DMS153 (cell line): ENCODE measurements at places on chromosomes 12 and 14.

GRCh38 chr14:57769863-57770523, 95.9 kb downstream of the SLC35F4 start:
- DNase-seq: no peak

DNA sequence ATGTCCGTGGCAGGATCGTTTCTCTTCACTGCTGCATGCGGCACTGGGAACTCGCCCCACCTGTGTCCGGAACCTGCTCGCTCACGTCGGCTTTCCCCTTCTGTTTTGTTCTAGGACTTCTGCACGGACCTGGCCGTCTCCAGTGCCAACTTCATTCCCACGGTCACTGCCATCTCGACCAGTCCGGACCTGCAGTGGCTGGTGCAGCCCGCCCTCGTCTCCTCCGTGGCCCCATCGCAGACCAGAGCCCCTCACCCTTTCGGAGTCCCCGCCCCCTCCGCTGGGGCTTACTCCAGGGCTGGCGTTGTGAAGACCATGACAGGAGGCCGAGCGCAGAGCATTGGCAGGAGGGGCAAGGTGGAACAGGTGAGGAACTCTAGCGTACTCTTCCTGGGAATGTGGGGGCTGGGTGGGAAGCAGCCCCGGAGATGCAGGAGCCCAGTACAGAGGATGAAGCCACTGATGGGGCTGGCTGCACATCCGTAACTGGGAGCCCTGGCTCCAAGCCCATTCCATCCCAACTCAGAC, 1.2 kb downstream of the FOS start:
- no peak for DNase-seq

GRCh38 chr14:53032838-53033390, 82.1 kb upstream of the FERMT2 start:
- DNase-seq: no peak

GRCh38 chr12:45214749-45215418, 1.0 kb upstream of the ANO6 start:
- DNase-seq: no peak

GRCh38 chr12:49895773-49896172, 7.9 kb downstream of the FAIM2 start:
- DNase-seq: no peak

GRCh38 chr12:123502163-123502704, 31.3 kb downstream of the RILPL1 start:
- no peak for DNase-seq

DNA sequence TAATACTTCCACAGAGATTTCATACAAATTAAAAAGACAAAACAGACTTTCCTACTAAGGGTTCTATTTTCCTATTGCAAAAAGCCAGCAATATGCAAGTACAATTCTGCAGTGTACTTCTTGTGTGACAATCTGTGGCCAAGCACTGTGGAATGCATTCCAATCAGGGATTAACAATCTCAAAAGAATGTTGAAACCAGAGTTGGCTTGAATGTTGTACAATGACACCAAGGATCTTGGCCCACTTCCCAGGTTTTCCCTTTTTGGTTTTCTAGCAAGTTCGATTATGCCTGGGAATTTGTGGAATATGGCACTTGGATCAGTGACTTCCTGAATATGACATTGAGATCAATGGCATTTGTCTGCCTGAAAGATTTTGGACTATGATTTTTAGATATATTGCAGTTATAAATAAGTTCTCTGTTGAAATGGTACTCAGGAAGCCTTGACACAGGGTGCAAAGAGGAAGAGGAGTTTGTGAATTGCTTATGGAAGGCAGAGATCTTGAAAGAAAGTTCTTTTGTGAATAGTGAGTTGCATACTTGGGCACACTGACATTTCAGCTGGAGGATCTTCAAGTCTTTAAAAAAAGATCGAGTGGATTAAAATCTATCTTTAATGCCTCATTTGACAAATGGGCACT, 81.4 kb upstream of the FERMT2 start:
- DNase-seq: no peak

- no peak for DNase-seq
These were observed 210.6 kb upstream of the NOVA1 start for GRCh38 chr14:26808407-26808806.

DNA sequence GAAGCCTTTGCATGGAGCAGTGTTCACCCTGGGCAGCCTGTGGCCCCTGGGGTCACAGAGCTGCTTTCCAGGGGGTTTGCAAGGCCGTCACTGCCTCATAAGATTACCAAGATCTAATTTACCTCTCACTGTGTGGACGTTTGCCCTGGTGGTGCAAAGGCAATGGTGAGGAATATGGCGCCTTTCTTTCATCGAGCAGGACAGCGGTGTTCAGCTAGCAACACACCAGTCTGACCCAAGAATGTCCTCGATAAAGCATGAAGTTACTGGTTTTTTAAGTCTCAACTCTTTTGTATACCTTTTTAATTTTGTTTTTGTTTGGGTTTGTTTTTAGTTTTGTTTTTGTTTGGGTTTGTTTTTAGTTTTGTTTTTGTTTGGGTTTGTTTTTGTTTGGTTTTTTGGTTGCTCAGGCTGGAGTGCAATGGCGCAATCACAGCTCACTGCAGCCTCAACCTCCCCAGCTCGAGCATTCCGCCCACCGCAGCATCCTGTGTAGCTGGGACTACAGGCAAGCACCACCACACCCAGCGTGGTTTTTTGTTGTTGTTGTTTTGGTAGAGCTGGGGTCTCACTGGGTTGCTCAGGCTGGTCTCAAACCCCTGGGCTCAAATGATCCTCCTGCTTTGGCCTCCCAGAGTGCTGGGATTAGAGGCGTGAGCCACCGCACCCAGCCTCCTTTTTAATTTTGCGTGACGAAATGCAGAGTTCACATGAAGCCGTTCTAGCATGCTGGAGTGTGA, 57.9 kb downstream of the PPP2R5C start:
- no peak for DNase-seq

GRCh38 chr12:11954181-11954580, 116.6 kb upstream of the BCL2L14 start:
- DNase-seq: no peak

- DNase-seq: no peak
These were observed 106.0 kb upstream of the TMTC1 start for GRCh38 chr12:29889737-29890136.

- peak; percentile 27 for DNase-seq
These were observed 345.6 kb downstream of the PAWR start for GRCh38 chr12:79344855-79345847.

GRCh38 chr12:107684990-107685359, 624 bp upstream of the PWP1 start:
- peak; percentile 45 for DNase-seq

GRCh38 chr12:20453756-20454310, 85.5 kb downstream of the PDE3A start:
- DNase-seq: no peak

DNA sequence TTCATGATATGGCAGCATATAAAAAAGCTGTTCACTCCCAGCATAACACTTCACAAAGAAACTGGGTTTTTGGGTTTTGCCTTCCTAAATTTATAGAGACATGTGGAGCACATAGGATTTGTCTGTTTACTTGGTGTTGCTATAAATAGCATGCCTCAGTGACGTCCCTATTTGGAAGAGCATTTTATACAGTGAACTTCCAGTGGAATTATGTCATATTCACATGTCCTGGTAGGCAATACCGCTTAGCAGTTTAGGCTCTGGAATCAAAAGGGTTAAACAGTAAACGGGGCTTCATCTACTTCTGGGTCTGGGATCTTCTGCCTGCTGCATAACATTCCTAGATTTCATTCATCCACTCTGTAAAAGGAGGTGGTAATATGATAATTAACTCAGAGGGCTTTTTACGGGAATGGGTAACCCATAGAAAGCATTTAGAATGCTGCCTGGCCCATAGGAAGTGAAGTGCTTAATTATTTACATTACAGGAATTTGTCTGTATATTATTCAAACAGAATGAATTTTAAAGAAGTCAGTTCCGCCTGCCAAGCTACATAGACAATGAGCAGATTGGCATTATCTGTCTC, 396.1 kb downstream of the TMTC2 start:
- DNase-seq: no peak

GRCh38 chr14:25522926-25523325, 473.0 kb upstream of the STXBP6 start:
- DNase-seq: no peak

- no peak for DNase-seq
These were observed 4.8 kb upstream of the KCNA5 start for GRCh38 chr12:5038781-5039311.

DNA sequence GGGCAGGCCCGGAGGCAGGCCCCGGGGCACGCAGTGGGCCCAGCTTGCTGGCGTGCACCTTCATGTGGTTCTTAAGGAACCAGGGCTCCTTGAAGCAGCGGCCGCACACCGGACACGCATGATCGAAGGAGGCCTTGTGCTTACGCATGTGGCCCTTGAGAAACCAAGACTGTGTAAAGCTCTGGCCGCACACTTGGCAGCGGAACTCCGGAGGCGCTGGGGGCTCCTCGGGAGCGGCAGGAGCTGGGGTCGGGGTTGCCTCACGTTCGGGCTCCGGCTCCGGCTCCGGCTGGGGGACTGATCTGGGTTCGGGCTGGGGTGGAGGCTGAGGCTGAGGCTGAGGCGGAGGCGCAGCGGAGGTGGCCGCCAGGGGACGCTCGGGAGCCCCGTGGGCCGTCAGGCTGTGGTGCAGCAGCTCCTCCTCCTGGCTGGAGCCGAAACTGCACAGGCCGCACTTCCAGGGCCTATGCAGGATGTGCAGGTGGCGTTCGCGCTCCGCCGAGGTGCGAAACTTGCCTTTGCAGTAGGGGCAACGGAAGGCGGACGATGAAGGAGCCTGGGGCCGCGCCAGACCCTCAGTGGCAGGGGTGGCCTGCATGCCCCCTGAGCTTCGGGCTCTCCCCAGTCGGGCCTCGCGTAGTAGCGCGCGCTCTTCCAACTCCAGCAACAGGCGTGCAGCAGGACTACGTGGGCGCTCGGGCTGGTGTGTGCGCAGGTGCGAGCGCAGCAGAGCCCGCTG, 6.0 kb downstream of the ZNF219 start:
- DNase-seq: no peak

GRCh38 chr12:117404940-117405339, 43.5 kb upstream of the NOS1 start:
- DNase-seq: no peak

- no peak for DNase-seq
These were observed 149.0 kb downstream of the PRKCH start for GRCh38 chr14:61470261-61470960.

- DNase-seq: no peak
These were observed 26.0 kb downstream of the ZNF664 start for GRCh38 chr12:123998991-123999359.

DNA sequence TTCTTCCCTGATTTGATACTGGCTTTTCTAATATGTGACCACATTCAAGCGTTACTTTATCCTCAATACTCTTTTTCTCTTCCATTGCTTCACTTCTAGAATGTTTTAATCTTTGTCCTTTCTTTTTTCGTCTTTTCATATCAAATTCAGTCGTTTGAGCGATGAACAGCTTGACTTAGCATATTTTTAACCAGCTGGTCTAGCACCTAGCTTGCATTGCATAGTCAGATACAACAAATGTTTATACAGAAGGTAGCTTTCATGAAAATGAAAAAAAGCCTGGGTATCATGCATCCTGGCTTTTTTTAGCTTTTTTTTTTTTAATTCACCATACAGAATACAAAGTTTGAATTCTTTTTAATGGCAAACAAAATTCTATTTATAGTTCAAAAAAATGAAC, 1.2 kb downstream of the SOX5 start:
- DNase-seq: no peak

- DNase-seq: peak; percentile 40
These were observed 356.6 kb downstream of the CEP128 start for GRCh38 chr14:80584744-80585505.

- peak; percentile 63 for DNase-seq
These were observed 42.1 kb downstream of the LIMA1 start for GRCh38 chr12:50241178-50241577.

GRCh38 chr14:99982537-99983250, 82.5 kb upstream of the EVL start:
- peak; percentile 3 for DNase-seq

- no peak for DNase-seq
These were observed 82.6 kb downstream of the TAOK3 start for GRCh38 chr12:118290130-118290529.

DNA sequence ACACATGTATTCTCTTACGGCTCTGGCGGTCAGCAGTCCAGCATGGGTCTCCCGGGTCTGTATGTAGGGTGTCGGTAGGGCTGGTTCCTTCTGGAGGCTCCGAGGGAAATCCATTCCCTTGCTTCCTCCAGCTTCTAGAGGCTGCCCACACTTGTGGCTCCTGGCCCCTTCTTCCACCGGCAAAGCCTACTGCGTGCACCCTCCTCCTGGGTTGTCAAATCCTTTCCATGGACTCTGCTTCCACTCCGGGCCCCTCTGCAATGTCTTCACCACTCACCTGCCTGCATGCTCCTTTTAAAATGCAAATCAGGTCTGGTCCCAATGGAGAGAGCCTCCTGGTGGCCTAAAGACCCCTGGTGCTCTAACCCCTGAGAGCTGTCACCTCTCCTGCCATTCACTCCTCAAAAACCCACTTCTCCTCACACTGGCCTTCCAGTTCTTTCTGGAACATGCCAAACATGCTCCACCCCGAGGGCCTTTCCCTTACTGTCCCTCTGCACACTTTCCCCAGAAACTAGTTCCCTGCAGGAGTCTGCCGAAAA, 108.5 kb downstream of the DICER1 start:
- no peak for DNase-seq

DNA sequence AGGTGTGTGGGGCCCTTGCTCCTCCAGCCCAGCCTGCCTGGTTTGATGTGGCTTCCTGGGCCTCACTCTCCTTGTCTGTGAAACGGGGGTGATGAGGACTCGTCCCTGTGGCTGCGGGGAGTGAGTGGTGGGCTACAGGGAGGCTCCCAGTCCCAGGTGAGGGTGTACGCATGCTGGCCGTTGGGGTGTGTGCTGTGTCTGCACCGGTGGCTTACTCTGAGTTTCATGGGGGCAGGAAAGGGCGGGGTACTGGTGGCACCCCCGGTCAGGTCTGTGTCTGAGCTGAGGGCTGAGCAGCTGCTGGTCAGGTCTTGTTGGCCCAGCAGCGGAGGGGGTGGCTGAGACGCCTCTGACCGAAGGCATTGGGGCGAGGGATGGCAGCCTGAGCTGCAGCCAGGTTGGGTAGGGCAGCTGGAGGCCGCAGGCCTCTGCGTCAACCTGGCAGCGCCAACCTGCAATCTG, 11.2 kb downstream of the ULK1 start:
- DNase-seq: no peak

GRCh38 chr14:105466531-105467248, 7.9 kb upstream of the CRIP2 start:
- DNase-seq: no peak

DNA sequence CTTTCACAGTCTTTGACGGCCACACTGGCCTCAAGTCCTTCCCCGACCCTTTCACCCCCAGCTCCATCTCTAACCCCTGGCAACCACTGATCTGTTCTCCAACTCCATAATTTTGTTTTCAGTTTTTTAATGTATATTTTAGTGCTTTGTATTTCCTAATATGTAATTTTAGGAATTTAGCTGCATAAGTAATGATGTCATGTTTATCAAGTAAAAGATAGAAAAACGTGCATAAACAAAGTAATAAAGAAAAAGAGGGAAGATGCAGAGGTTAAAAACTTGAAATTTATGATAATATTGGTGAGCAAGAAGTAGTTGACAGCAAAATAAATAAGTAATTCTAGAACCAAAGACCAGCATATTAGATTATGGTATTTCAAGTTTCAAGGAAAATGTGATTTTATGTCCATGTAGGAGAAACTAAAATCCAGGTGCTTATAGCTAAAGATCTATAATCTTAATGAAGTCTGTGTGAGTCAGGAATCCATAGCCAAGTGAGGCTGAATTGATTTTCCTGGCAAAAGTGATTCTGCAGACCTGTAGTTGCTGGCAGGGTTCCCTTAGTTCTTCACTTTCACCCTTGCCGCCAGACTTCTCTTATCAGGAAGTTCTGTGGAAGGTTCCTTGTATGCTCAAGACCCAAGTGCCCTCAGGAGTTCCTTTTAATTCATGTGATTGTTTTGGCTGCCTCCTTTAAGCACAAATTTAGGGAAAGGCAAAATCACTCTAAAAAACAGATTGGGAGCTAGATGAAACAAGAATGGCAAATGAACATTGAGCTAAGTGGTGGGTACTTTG, 24.4 kb downstream of the FBXW8 start:
- DNase-seq: no peak
